GM04504 (cell line): ENCODE measurements at places on chromosomes 4 and X.
A peak's percentile ranks its signal among the peaks of the same experiment; 100 is the strongest.

GRCh38 chr4:29459926-29460325 lies 1260.2 kb upstream of the PCDH7 start:
- no peak for DNase-seq

DNA sequence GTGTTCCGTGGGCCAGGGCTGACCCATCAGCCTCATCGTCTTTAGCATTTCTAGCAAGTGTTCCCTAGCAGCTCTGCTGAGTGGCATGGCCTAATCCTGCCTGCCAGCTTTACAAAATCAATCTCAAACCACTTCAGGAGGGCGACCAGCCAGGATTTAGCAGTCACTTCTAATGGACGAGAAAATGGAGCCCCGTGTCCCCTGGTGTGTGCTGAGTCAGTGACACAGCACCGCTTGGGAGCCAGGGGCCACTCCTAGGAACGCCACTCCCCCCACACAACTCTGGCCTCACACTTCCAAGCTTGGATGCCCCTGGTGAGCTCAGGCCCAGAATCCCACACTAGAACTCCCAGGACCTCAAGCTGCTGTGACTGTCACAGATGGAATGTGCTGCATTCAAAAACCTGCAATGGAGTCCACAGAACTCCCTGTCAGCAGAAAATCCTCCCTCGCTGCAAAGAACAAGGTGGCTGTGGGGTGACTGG lies 311.2 kb upstream of the GATB start:
- no peak for DNase-seq

DNA sequence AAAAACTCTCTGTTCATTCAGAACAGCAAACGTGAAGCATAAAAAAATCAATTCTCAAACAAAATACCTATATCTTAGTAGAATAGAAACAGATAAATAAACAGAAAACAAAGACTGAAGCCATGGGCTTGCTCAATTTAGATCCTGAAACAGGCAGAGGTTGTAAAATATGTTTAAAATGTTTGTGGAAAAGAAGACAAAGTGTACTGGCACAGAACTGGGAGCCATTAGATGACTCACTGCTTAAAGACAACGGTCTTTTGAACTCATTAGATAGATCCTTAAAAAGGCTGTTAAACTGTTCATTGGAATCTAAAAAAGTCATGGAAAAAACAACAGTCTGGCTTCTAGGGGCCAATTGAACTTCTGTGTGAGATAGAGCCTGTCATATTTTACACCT lies 247.0 kb upstream of the NDST4 start:
- no peak for DNase-seq

GRCh38 chrX:153063315-153063714 lies 7.0 kb downstream of the PNMA3 start:
- peak; percentile 5 for DNase-seq

GRCh38 chr4:26529479-26529878 lies 39.2 kb upstream of the CCKAR start:
- no peak for DNase-seq

DNA sequence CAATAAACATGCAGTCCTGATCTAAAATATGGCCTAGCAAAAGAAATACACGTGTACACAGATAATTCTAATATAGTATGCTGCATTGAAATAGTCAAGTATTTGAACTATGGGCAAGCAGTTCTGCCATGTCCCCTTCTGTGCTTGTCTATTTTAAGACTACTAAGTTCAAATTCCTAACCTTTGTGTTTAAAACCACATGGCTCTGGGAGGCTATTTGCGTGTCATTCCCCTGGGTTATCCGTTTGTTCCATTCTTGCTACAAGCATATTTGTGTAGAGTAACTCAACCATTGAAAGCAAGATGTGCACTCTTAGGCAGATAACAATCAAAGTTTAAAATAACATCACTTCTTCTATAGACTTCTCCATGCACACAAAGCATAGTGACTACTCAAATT lies 25.4 kb upstream of the TBC1D1 start:
- DNase-seq = no peak

DNA sequence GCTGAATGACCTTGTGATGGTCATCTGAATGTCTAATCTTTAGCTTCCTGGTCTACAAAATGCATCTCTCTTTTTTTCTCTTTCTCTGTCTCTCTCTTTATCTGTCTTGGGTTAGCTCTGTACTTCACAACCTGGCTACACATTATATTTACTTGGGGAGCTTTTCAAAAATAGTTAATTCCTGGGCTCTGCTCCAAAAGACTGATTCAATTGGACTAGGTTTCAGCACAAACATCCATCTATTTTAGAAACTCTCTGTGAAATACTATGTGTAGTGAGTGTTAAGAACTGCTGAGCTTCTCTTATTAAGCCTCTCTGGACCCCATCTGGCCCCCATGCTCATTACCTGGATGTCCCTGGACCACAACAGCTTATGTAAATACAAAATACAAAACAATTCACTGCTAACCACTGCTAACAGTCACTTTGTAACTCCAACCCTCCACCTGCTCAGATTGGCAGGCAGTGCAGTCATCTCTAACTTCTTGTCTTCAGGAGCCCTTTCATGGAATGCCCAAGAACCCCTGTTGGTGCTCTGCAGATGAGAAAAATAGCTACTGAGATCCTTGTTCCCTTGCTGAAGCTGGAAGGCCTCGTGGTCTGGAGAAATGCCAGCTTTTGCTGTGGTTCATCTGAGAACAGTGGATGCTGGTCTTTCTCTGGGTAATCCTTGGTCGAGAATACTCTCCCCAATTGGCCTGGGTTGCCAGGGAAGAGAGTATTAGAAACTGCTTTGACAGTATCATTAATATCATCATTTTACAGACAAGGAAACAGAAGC lies 14.8 kb upstream of the BOD1L1 start:
- DNase-seq = no peak

GRCh38 chrX:40853816-40854123 lies 118.4 kb upstream of the MED14 start:
- no peak for DNase-seq

DNA sequence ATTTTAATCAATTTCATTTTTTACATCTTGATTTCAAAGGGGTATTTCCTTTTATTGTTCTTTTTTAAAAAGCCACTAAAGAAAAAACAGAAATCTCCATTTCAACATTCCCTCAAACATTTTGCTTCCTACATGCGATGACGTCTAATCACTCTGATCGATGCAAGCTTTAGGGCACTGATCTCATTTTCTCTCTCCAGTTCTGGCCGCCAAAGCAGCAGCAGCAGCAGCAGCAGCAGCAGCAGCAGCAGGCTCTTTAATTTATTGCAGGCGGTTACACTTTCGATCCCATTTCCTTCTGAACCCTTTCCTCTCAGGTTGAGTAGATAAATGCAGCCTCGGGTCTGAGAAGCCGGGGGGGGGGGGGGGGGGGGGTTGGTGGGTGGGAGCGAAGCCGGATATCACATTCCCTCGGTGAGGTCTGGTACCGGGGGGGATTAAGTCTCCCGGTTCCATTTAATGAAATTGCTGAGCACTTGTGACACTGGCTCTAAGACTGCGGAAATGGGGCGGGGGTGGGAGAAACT lies 3.4 kb upstream of the PCDH7 start:
- DNase-seq = no peak

DNA sequence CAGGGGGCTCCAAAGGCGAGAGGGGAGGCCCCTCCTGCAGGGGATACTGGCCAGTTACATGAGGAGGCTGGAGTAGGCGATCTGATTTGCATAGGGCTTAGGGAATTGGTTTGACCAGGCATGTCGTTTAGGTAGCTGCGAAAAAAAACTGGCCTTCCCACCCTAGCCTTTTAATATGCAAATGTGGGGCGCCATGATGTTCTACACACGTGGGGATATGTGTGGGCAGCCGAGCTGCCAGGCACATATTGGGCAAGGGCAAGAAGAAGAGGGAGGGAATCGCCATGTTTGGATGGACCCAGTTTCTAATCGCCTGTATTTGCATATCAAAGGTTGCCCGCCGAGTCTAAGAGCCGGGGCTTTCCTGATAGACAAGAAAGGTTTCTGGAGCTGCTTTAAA lies 121.3 kb downstream of the PRKX start:
- no peak for DNase-seq
